Cardiac ventricle fibroblast (primary cell): ENCODE measurements at places on chromosomes 5 and 9. TPM values are rescaled to one million over a fixed set of nuclear protein-coding genes. Genes with fewer than 3 reads are reported as not detected.

The LCN15 gene
- total RNA-seq = not detected in 2 replicates

The ZFAND5 gene
- 94.1 and 107 TPM in 2 replicates for total RNA-seq

The SHISAL2B gene
- not detected in 2 replicates for total RNA-seq

The GPX8 gene
- 108 and 132 TPM in 2 replicates for total RNA-seq

The ZDHHC11B gene
- total RNA-seq = 0.31 TPM in 1 of 2 replicates, not detected in the other

The LCN12 gene
- total RNA-seq = not detected in 2 replicates
